ENCODE measurements at places on chromosomes 13 and 19.
A peak's percentile ranks its signal among the peaks of the same experiment; 100 is the strongest.

- DNase-seq, result no peak
Observed at GRCh38 chr13:101988140-101988539, 413.7 kb downstream of the FGF14 start.

DNA sequence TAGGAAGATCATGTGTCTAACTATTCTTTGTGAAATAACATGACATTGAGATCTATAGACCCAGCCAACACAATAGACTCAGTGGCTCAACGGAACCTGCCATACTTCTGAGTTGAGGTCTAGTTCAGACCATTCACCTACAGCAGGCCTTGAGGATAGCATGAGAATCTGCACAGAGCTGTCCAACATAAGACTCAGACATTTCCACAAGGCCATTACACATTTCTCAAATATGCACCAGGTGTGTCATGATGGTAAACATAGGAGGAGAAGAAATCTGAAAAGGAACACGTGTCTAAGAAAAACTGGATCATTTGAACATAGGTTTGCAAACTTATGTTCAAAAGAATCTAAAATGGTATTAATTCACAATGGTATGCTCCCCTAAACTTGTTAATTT, 421.4 kb downstream of the SLITRK6 start:
- DNase-seq, result no peak

DNA sequence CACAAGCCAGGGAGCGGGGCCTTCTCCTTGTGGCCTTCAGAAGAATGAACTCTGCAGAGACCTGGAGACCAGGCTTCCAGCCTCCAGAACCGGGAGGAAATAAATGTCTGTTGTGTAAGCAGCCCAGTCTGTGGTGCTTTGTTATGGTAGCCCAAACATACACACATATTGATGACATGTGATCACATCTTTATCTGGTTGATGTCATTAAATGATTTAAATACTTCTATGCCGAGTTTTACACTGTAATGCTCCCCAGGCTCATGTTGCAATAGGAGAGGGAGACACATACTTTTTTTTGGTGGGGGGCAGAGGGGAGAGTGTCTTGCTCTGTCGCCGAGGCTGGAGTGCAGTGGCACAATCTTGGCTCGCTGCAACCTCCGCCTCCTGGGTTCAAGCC, 188.0 kb upstream of the IRS2 start:
- DNase-seq, result no peak

DNA sequence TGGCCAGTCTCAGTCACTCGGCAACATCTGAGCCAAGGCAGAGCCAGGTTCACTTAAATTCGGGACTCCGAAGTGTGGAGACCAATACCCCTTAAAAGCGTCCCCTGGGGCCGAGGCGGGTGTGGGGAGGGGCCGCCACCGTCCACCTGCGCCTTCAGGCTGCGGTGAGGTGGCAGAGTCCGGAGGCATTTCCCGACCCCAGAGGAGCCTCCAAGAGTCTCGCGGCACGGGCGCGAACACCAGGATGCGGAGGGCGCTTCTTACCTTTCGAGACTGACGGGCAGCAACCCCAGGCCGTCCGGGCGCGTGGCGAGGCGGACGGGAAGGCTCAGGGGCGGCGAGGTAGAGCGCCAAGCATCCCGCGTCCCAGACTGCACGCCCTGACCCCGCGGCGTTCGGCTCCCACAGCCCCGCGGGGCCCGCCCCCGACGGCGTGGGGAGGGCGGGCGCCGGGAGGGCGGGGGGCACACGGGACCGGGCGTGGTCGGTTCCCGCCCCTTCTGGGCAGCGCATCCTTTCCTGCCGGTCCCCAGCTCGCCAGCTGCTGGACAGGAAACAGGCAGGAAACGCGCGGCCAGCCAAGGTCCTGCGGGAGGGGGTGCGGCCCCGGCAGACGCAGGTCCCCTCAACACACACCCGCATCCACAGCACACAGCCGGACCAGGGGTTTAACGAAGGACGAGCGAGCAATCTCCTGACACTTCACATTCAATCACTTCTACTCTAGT, at the start of gene THSD1:
Gene THSD1 (minus strand): TSS at position 406 of the 728 bp plus-strand sequence. CDS start 3,572 bp downstream, outside the sequence.
- DNase-seq, result peak; percentile 7

- DNase-seq, result no peak
Observed at GRCh38 chr19:17136021-17136420, 60.4 kb downstream of the MYO9B start.

DNA sequence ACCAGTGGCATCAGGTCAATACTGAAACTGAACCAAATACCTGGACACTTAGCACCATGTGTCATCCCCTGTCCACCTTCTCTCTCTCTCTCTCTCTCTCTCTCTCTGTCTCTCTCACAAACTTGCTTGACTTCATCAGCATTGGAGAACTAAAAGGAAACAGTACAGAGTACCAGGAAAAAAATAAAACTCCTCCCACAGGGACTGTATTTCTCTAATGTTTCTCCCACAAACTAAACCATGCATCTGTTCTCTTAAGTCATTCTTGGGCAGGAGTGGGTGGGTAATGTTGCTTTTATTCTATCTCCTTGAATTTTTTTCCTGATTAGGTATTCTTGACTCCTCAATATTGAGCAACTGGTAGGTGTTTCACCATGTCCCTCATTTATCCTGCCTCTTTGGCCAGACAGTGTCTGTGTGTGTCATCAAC, 112.9 kb upstream of the CACNA1A start:
- DNase-seq, result no peak

DNA sequence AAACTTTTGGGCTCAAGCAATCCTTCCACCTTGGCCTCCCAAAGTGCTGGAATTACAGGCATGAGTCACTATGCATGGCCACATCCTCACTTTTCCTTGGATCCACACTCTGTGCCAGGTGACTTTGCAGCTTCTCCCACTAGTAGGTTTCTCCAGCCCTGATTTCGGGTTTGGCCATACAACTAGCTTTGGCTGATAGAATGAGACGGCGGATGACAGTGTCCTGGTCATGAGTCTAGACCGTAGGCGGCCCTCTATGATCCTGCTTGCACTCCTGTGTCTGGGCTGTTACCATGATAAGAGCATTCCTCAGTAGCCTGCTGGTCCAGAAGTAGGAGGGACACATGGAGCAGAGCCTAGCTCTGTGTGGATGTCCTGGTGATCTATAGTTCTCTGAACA, 112.5 kb upstream of the KL start:
- DNase-seq, result no peak

GRCh38 chr13:66102864-66103263, 1127.3 kb downstream of the PCDH9 start:
- no peak for DNase-seq

DNA sequence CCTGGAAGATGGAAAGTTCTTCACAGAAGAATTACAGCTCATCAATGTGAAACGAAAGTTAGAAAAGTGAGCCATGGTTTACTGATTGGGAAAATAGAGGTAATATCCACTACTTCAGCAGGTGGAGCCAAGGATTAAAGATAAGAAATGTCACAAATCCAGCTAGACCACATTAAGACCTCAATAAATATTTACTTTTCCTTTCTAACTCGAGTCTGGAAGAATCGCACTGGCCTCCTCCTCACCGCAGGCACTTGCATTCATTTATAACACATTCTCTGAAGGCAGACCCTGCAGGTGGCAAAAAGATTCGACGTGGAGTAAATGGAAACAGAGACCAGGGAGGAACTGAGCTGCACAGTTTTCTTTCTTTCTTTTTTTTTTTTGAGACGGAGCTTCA, 7.4 kb downstream of the SLC35E1 start:
- DNase-seq, result no peak

DNA sequence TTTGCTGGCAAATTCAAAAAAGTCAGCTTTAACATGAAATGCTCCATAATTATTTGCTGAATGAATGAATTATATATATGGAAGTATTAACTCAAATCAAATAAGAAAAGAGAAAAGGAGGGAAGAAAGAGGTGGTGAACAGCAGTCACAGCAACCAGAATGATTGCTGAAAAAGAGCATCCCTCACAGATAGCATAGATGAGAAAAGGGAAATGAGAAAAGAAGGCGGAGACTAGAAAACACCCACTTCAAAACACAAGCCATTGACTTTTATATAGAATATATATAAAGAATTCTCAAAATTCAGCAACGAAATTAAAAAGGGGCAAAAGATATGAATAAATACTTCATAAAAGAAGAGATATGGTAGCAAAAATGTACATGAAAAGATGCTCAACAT, 75.2 kb downstream of the CAB39L start:
- no peak for DNase-seq

GRCh38 chr13:45215392-45216077, 14.7 kb upstream of the KCTD4 start:
- DNase-seq, result no peak
